ENCODE measurements at places on chromosomes 4 and X.

DNA sequence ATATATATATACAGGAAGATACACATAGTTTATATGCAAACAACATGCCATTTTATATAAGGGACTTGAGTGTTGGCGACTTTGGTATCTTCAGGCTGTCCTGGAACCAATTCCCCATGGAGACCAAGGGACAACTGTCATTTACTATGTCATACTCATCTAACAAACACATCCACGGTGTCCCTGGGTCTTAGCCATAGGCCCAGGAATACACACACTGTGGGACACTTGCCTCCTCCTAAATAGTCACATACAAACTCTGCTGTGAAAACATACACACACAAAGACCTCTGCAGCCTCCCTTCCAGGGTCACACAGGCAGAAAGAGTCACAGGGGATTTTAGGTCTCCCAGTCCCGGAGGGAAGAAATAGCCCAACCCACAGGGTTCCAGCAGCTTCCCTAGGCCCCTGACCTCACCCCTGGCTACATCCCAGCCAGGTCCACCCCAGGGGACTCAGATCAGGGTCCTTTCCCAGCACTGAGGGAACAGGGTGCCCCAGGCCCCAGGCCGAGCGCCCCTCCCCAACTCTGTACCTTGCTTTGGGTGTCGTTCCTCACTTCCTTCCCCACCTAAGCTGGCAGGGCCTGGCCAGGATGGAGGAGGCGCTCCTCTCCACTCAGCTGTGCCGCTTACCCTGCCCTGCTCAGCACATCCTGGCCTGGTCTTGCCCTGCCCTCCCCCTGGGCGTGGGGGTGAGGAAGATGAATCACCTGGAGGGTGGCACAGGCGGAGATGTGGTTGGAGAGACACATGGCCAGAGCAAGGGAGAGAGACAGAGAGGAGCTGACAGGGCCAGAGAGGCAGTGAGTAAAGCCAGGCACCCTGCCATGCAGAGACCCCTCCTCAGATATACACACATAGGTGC, 21.8 kb downstream of the FGD1 start:
- DNase-seq: no peak

GRCh38 chrX:88072339-88073030, 554.9 kb downstream of the KLHL4 start:
- no peak for DNase-seq

GRCh38 chr4:79338148-79338547, 12.3 kb upstream of the NAA11 start:
- DNase-seq: no peak

- DNase-seq: no peak
Measured at GRCh38 chr4:180784940-180785339, 1458.3 kb upstream of the TENM3 start.

- no peak for DNase-seq
Measured at GRCh38 chr4:147059064-147059731, 113.5 kb upstream of the TTC29 start.

- DNase-seq: no peak
Measured at GRCh38 chr4:56649445-56650261, 31.4 kb downstream of the HOPX start.

- DNase-seq: peak; percentile 41
Measured at GRCh38 chr4:163484906-163485305, 9.6 kb upstream of the TMA16 start.

DNA sequence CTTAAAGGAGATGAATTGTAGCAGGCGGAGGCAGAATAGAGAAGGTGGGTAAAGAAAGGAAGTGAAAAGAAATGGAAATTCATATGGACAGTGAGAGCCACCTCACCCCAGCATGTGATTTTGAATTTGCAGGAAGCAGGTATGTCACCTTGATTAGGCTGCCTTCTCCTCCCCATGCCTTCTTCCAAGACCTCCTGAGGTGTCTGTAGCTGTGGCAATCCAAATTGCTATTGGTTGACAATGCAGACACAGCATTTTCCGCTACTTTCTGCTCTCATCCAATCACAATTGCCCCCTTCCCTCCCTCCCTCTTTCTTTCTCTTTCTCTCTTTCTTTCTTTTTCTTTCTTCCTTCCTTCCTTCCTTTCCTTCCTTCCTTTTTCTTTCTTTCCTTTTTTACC, 38.5 kb downstream of the RAB33B start:
- no peak for DNase-seq

GRCh38 chrX:105475801-105476200, 255.3 kb upstream of the TEX13A start:
- DNase-seq: no peak

GRCh38 chrX:109847257-109848187, 114.5 kb upstream of the ACSL4 start:
- DNase-seq: no peak

All from stimulated activated CD8-positive, alpha-beta memory T cell treated with anti-CD3 and anti-CD28 coated beads, Interleukin-2, amount 100 ng/mL, for 1 hour (primary cell).